NCI-H446 (cell line): ENCODE measurements at places on chromosomes 12 and 14.

- no peak for DNase-seq
Observed at GRCh38 chr14:101075025-101075800, 171.7 kb upstream of the RTL1 start.

GRCh38 chr14:52733824-52734223 is 3.9 kb downstream of the STYX start:
- DNase-seq, result no peak

GRCh38 chr12:119664642-119665041 is 3.3 kb upstream of the PRKAB1 start:
- no peak for DNase-seq

DNA sequence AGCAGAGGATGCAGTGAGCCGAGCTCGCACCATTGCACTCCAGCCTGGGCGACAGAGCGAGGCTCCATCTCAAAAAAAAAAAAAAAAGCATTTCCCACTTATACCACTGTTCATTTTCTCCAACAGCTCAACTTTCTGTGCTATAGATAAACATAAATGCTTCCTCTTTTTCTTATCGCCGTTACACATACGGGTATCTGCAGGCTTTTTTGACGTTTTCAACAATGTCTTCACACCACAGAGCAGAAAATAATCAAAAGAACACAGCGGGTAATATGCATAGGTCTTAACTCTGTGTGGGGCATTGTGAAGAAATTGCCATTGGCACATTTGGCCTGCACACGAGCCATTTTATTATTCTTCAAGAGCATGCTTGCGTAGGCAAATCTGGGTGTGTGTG is 86.4 kb downstream of the CAPZA3 start:
- DNase-seq, result no peak

GRCh38 chr12:79686171-79686570 is 4.6 kb downstream of the PAWR start:
- DNase-seq, result no peak

GRCh38 chr12:84685379-84685778 is 227.2 kb downstream of the SLC6A15 start:
- DNase-seq, result no peak

- DNase-seq, result no peak
Observed at GRCh38 chr14:60590991-60591414, 58.3 kb downstream of the SIX1 start.

GRCh38 chr12:14059548-14059947 is 78.1 kb upstream of the GRIN2B start:
- DNase-seq, result no peak

DNA sequence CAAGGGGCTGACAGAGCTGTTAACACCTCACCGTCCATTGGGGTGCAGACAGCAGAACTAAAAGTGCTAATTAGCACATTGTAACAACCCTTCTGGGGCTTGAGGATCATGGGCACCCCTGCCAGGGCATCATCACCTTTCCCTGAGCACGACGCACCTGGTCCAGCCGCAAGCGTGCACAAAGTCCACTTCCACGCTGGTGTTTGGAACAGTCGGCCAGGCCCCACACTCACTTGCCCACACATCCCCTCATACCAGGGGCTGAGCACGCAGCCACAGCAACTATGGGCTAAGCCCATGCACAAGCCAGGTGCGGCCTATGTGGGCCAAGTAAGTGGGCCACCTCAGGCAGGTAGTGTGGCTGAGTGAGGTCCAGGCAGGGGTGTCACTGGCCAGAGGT is 148.7 kb downstream of the CCDC59 start:
- DNase-seq, result no peak

GRCh38 chr14:71469643-71470335 is 462.4 kb upstream of the RGS6 start:
- no peak for DNase-seq

DNA sequence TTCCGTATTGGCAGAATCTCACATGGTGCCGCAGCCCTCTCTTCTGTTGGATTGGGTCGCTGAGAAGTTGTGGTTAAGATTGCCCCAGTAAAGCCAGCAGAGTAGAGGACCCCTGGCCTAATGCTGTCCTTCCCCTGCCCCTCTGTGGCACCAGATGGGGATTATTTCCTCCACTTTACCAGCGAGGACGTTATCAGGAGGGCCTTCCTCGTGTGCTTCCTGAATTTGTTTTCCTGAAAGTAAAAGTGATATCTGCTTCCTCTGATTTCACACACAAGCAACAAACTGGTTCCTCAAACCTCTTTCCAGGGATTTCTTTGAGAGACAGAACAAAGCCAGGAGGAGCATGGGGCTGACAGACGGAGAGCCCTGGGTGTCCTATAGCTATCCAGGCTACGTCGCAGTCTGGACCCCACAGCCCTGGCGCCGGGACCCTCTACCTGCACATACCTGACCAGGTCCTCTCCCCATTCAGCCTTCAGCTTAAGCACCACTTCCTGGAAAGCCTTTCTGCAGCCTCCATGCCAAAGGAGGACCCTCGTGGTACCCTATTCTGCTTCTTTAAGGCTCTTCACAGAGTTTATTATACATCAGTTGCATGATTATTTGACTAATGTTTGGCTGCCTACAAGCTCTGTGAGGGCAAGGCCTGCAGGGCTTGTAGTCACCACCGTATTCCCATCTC is 314.8 kb upstream of the FKBP4 start:
- no peak for DNase-seq

- peak; percentile 83 for DNase-seq
Observed at GRCh38 chr14:100522616-100523099, 64.6 kb downstream of the BEGAIN start.

DNA sequence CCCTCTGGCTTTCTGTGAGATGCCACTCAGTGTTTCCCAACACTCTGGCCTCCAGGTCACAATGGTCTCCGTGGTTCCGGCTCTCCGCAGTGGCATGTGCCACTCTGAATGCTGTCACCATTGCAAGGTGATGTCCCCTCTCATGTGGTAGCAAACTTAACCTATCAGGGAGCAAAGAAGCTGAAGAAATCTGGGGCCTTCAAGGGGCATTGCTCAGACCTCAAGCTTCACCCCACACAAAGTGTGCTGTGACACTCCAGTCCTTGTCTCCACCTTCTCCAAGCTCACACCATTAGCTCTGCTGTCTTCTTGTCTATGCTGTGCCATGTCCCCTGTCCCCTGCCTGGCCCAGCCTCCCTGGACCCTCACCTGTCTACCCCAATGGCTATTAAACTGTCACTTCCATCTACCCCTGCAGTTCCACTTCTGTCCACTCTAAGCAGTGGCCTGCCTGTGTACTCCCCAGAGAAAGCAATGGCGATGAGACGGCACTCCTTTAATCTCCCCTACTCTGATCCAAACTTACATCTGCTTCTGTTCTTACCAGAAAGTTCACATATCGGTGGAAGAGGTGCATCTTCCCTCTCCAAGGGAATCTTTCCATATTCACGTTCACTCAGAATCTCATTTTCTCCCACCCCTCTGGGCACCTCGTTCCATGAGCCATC is 93.7 kb downstream of the DHRS2 start:
- DNase-seq, result no peak

DNA sequence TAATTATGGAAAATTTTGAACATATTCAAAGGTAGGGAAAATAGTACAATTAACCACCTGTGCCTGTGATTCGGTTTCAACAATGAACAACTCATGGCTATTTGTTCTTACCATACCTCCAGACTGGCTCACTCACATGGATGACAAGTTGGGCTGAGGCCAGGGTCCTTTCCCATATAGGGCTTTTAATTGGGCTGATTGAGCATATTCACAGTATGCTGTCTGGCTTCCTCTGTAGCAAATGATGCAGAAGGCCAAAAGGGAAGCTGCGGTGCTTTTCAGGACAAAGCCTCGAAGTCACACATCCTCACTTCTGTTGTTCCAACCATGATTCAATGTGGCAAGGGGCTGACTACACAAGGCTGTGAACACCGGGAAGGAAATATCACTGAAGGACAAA is 297.5 kb upstream of the SLC16A7 start:
- DNase-seq, result no peak

GRCh38 chr12:89859508-89860220 is 151.0 kb upstream of the ATP2B1 start:
- no peak for DNase-seq

- no peak for DNase-seq
Observed at GRCh38 chr12:51898937-51899336, 8.4 kb upstream of the ACVRL1 start.

DNA sequence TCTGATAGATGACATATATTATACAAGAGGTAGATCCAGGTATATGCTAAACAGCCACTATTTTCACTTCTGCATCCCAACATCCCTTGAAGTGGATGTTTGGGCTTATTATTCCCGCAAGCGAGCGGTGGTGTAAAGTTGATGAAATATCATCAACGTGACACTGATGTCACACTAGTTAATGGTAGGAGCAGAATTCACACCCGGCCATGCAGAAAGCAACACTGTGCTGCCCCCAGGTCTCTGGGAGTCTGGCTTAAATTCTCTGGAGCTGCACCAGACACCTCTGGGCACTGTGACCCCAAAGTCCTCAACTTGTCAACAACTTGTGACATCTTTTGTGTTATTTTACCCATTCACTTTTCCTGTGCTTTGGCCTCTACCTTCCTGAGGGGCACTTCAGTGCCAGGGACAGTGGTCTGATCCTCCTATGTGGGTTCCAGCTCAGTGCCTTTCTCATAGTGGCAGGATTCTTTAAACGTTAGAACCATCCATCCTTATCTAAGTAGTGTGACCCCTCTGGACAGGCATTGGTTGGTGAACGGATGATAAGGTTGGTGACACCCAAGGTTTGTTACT is 952 bp downstream of the DRAM1 start:
- no peak for DNase-seq

DNA sequence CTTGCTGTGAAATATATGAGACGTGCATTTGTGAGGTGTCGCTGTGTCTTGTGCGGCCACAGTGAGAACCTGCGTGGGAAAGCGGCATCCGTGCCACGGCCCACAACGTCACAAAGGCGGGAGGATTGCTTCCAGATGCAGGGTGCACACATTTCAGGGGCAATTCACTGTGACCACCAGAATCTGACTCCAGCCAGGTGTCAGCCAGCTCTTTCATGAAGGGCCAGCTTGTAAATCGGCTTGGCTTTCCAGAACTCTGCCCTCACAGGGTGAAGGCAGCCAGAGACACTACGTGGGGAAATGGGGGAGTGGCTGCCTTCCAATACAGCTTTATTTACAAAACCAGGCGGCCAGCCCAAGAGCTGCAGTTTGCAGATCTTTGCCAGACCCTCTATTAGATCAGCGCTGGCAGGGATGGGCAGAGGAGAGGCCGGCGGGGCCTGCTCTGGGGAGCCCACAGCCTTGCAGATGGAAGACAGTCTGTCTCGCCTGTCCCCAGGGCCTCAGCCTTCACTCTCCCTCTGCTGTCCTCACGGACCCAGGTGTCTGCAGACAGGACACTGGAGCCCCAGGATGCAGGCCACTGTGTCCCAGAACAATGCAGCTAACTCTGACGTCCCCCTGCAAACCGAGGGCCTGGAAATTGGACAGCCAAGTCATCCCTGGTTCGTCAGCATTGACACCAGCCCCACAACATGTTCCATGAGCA is 53.5 kb downstream of the ADGRD1 start:
- no peak for DNase-seq

DNA sequence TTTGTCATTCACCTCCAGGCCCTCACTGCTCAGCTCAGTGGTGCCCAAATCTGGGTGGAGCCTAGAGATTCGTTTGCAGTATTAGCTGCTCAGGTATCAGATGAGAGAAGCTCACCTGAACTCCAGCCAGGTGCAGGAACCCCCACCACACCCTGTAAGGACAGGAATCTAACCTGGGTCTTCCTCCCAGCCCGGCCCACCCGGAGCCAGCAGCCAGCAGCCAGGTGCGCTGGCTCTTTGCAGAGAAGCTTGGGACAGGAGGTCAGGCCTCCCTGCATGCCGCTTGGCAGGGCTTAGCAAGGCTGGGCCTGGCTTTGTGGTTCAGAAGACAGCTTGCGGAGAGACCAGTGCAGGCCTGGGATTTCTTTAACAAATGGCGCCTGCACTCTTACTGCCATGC is 125.6 kb upstream of the MYL2 start:
- DNase-seq, result no peak

GRCh38 chr12:112029301-112029700 is 16.1 kb downstream of the ERP29 start:
- no peak for DNase-seq

- DNase-seq, result no peak
Observed at GRCh38 chr12:22271023-22271422, 63.5 kb downstream of the ST8SIA1 start.

GRCh38 chr12:63206909-63207308 is 55.9 kb upstream of the AVPR1A start:
- no peak for DNase-seq

DNA sequence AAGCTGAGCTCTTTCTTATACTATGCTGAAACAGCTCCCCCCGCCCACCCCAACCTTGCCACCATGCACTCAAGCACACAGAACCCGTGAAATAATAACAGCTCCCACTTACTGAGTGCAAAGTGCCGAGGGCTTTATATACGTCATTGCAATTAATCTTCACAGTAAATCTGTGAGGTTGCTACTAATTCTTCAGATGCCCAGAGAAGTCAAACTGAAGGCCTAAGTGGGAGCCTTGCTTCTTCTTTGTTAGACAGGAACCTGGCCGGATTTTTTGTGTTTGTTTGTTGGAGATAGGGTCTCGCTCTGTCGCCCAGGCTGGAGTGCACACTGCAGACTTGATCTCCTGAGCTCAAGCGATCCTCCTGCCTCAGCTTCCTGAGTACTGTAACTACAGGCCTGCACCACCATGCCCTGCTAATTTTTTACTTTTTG is 34.0 kb downstream of the VCPKMT start:
- DNase-seq, result no peak

DNA sequence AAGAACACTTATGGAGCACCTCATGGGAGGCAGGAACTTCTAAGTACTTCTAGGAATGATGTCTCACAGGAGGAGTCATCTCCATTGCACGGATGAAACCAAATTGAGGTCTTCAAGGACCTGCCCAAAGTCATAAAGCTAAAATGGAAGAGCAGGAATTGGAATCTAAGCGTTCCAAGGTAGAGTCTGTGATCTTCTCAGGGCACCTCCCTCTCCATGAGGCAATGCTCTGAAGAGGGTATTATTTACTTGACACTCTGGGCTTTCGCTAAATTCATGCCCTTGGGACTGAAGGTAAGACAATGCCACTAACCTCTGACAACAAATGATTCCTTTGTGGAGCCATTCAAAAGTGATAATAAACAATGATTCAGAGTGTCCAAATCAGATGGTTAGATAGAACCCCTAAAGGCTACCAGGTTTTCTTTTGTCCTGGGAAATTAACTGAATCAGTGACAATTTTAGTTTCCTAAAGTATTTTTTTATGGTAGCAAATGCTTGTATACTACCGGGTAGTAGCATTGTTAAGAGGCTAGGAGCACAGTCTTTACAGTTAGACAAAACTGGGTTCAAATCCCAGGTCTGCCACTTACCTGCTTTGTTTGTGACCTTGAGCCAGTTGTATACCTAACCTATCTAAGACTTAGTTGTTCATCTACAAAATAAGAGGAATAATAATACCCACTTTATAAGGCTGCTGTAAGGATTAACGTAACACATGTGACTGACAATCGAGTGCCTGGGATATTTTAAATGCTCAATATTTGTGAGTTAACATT is 12.3 kb downstream of the HMGA2 start:
- DNase-seq, result no peak

DNA sequence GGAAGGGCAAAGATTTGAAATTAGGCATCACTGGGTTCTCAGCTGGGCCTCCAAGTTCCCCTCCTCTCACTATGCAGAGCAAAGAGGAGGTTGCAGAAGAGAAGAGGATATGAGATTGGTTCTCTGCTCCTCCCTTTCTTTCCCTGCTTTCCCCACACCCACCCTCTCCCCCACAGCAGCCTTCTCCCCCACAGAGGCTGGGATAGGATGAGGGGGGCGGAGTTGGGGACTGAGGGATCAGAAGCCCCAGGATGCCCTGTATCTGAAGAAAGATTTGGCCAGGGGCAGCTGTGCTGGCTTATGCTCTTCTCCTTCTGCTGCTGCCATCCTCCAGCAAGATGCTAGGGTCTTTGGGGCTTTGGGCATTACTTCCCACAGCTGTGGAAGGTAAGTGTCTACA is at the start of gene AMHR2:
AMHR2 (plus strand) TSS at position 259 of the 400 bp plus-strand sequence; CDS start at position 339, 80 bp downstream.
- no peak for DNase-seq
